NAMALWA (cell line): ENCODE measurements at places on chromosomes 3 and 15.

GRCh38 chr3:49500732-49501609 is 30.9 kb downstream of the DAG1 start:
- DNase-seq, result no peak

- peak; percentile 57 for DNase-seq
Observed at GRCh38 chr3:187742351-187743171, 2.7 kb downstream of the BCL6 start.

- DNase-seq, result peak; percentile 62
Observed at GRCh38 chr3:191290311-191291025, 38.7 kb upstream of the CCDC50 start.

DNA sequence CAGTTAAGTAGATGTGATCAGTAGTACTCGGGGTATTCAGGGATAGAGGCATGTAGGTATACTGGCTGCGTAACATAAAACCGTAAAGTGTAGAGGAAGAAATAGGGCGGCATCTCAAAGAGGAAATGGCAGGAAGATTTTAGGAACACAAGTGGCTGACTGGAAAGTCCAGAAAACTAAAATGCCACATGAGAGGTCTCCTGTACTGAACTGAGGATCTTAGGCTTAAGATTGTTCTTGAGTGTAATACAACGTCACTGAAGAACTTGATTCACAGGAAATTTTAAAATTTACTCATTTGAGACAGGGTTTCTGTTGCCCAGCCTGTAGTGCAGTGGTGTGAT is 2.3 kb upstream of the LMLN start:
- peak; percentile 32 for DNase-seq

DNA sequence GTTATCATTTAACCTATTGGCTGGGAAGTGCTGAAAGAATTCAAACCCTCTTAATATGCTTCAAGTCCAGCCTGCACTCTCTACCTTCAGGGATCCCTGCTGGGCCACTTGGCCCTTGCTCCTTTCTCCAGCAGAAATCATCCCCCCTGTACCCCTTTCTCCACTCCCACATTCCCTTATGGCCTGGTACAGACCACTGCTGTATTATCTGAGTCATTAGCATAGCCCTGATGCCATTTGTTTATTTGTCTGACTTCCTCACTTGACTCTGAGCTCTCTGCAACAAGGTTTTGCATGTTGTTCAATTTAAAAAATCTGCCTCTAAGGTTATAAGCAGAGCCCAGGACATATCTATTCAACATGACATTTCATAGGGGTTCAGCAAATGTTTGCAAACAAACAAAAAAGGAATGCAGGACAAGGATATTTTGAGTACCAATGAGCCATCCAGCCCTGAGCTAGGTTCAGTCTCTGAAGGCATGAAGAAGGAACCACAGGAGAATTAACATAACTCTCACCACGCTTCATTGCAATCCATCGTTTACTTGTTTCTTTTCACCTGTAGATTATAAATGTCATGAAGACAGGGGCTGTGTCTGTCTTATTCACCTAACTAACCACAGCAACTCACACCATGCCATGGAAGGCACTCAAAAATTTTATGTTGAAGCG is 26.6 kb upstream of the HES1 start:
- peak; percentile 23 for DNase-seq

DNA sequence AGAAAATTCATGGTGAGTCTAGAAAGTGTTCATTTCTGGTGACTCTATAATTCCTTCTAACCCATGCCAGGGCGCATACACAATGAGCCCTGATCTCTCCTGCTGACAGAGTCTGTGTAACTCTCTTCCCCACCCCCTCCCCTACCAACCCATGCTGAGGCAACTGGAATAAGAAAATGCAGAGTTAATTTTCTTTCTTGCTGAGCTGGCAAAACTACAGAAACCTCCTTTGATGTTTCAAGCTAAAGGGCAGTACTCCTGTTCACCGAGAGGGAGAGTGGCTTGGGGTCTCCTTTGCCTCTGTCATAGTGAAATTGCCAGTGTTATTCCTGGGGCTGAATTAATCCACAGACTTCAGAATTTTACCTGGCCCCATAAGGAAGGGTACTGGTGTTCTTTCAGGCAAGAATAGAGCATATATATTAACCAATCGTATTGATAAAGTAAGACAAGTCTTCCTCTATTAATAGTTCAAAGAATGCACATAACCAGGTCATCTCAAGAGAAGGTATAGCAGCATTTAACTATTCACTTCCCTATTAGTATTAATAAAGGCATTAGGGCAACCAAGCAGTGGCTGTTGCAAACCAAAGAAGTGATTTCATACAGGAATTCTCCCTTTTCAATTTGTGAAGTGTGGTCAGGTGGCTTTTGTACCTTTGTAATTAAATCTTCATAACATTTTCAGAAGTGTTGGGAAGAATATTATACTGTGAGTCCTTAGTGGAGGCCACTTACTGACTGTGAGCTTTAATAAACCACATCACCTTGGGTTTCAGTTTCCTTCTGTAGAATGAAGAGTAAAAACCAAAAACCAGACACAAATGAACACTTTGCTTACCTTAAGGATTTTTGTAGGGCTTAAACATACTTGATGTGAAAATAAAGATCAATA is 4.1 kb downstream of the GAP43 start:
- DNase-seq, result no peak

DNA sequence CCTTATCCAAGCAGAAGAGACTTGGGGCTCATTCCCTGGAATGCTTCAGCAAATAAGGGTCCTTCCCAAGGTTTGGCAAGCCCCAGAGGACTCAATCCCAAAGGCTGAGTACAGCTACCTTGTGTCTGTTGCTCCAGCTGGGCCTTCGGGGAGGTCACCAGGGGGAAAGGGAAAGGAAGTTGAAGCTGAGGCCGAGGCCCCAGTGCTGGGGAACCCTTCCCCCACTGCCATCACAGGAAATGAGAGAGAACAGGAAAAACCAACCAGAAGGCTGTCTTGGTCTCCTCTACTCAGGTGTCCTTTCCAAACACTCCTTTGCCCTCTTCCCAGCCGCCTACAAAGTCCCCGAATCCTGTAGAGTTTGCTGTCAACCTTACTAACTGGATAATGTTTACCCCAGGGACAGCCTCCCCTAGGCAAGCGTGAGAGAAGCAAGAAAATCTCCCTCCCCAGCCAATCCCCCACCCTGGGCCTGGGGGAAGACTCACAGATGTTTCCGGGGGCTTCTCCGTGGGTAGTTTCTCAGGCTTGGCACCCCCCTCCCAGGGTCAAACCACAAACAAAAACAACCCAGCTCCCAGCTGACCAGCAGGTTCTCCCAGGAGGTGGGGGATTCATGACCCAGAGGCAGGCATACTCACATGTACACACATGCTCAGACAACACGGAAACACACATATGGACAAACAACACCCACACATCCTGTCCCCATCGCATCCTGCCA is 5.5 kb downstream of the CSRNP1 start:
- DNase-seq, result peak; percentile 87

- DNase-seq, result no peak
Observed at GRCh38 chr15:77497110-77497737, 76.5 kb downstream of the HMG20A start.

DNA sequence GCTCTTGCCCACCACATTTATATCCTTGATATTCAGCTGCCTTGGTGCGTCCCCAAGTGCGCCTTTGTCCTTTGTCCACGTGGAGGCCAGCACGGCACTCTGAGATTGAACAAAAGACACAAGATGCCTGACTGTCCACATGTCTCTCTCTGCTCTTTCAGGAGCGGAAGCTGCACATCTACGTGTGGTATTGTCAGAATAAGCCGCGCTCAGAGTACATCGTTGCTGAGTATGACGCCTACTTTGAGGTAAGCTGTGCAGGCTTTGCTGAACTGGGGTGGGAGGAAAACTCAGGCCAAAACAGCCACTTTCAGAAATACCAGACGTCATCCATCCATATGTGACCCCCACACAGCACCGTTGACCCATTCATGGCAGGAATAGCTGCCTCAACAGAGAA is 72.0 kb upstream of the UMPS start:
- no peak for DNase-seq

DNA sequence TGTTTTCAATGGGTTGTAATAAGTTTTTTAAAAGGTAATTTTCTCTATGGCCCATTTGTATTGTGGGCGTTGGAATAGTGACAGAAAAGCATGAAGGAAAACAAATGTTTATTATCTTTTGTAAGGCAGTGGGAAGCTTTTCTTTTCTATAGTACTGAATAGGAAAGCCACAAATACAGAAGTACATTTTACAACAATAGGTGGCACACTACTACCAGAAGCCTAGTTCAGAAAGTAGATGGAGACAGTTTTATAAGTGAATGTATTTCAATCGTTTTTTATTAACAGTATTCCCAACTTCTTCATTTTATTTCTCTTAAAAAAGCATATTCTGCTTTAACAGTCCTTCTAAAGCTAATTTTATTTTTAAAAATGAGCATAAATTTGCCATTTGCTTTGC is 296.7 kb downstream of the PTPRG start:
- peak; percentile 1 for DNase-seq

DNA sequence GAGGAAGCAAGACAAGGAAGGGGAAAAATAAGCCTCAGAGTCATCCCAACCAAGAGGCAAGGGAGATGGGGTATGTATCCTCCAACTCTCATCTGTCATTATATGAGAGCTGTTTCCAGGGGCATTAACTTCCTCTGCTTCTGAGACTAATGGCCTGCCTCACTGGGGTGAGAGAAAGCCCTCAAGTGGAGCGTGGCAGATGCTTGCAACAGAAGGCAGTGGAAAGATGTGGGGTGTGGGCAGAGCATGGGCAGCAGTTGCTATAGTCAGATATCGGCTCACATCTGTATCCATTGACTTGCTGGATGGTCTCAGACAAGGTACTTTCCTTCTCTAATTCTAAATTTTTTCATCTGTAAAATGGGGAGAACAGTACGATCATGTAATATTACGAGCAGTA is 81.7 kb upstream of the PLCL2 start:
- DNase-seq, result peak; percentile 39

DNA sequence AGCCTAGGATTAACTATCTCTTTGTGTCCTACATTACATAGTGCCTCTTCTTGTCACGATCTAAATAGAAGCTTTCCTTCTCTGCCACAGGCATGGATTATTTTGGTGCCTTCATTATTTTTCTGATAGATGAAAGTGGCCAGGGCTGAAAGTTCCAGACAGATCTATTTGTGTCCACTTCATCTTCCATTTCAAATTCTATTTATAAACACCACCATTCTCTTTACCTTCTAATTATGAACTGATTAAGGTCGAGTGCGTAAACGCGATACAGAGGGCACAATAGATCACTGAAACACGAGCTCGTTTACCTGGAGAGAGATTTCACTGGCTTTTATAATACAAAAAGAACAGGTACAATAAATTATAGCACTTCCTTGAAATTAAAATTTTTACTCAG is 105.0 kb downstream of the EDEM1 start:
- no peak for DNase-seq

GRCh38 chr15:66252685-66253417 is 699 bp downstream of the MEGF11 start:
- peak; percentile 39 for DNase-seq

DNA sequence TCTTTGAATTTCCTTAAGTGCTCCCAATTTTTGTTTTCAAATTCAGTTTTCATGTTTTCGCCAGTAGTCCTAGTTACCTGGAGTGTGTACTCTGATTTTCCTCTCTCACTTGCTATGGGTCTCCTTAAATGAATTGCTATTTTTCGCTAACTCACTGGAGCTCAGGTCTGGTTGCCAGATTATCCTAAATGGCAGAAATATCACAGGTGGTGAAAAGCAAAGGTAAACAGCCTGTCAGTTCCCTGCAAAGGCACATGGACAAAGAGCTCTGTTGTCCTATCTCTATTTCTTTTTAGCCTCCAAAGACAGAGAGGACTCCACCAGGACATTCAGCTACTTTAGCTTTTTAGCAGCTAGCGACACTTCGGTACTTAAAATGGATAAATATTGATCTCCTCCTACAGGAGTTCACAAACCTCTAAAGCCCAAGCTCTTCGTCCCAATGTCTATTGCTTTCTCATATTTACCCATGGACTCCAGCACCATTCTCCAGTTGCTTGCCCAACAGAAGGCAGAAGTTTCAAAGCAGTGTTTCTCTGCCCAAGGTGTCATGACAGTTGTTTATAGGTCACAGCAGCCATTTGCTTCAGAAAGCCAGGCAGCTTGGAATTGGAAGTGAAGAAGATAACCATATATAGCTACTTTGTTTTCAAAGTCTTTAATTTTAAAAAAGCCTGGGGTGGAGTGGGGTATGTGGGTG is 12.3 kb downstream of the ZBTB20 start:
- DNase-seq, result no peak

DNA sequence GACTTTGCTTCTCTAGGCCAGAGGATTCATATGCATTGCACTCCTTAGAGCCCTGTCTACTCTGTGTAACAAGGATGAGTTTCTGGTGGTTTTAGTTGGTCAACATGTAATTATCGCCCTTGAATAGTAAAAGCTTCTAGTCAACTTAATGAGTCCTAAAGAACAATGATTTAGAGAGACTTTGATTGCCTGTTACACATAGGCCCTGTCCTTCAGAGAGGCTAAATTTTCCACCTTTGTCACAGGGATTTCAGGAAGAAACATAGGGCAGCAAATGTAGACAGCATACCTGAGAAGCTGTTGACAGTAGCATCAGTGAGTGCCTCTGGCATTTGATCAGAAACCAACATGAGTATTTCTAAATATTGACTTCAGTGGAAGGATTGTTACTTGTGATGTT is 7.1 kb downstream of the BTLA start:
- no peak for DNase-seq

GRCh38 chr3:137612291-137612690 is 151.8 kb upstream of the SOX14 start:
- DNase-seq, result no peak
